ENCODE measurements at places on chromosomes 12 and 14.

GRCh38 chr14:40096968-40097367 lies 664.7 kb upstream of the FBXO33 start:
- no peak for DNase-seq

DNA sequence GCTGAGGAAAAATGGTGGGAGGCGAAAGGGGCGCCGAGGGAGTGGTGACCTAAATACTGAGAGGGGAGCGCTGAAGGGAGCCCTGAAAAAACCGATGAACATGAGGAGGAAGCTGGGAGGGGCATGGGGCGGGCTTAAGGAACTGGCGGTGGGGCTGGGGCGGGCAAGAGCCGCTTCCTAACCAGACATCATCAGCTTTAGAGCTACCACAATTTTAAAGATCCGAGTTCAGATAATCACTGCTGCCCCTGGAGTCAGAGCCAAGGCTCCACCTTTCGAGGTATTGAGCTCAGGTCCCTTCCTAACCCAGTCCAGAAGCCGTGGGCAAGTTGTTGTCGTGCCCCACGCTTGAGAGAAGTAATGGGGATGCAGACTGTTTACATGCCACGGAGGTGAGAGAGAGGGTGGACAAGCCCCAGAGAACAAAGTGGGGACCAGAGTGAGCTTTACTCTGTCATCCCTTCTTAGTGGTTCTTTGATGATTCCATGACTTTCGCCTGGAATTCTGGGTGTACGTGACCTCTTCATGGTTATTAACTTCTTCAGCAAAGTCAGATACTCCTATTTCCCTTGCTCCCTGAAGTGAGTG lies 393 bp downstream of the ORMDL2 start:
- DNase-seq = no peak

- no peak for DNase-seq
Measured at GRCh38 chr14:53190938-53191337, 37.8 kb upstream of the DDHD1 start.

- no peak for DNase-seq
Measured at GRCh38 chr12:87217491-87217890, 811.7 kb downstream of the C12orf50 start.

DNA sequence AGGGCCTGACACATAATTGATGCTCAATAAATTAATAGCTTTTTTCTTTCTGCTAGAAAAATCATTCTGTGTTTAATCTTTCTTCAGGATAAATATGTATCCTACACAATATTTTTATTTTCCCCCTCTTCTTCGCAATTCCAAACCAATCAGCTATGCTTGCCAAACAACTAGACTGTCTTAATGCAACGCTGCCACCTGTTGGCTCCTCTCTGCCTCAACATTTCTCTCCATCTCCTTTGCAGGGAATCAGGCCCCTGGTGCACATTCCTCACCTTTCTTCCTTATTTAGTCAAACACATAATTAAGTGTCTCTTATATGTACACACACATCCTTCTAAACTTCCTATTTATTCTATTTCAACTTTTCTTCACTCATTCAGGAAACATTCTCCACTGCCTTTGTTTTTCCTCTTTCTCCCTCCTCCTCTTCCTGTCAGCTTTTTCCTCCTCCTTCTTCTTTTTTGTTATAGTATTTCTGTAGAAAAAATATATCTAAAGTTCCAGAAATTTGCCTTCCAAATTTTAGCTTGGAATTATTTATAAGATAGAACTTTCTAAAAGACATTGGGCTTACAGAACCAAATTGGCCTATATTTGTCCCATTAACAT lies 406.0 kb downstream of the PRKD1 start:
- no peak for DNase-seq

DNA sequence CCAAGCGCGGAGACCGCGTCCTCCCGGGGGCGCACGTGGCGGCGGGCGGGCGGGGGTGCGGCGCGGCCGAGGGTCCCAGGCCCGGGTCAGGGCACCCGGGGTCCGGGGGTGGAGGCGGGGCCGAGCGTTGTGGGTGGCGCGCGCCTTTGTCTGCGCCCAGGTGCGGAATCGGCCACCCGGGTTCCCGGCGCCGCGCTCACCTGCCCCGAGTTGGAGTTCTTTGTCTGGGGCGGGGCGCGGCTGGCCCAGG lies 50.1 kb downstream of the LRCOL1 start:
- DNase-seq = no peak

GRCh38 chr14:44204061-44204835 lies 302.8 kb downstream of the FSCB start:
- no peak for DNase-seq

GRCh38 chr14:80055667-80056496 lies 155.4 kb downstream of the DIO2 start:
- DNase-seq = peak; percentile 38

- DNase-seq = no peak
Measured at GRCh38 chr12:106978035-106978800, 8.7 kb downstream of the MTERF2 start.

DNA sequence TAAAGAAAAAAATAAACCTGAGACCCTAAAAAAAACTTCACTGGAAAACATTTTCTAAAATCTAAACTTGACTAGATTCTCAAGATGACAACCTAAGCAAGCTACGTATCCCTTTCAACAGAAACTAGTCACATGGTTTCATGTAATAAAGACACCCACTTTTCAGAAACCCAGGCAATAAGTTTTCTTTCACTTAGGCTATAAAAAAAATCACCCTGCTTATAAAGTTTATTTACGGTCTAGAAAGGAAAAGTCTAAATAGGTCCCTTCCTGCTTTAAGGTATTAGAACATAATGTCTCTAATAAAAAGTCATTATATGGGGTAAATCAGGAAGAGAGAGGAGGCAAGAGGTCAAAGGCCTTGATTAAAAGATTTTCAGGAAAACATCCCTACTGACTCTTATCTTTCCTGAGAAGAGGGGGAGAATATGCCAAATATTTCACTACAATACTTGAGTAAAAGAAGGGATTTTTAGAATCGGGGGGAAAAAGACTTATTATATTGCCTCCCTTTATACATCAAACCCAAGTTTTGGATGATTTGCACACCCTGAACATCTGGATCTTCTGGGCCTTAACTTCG lies 9.5 kb downstream of the CLIP1 start:
- DNase-seq = no peak

- no peak for DNase-seq
Measured at GRCh38 chr14:98924046-98924445, 348.0 kb downstream of the BCL11B start.

DNA sequence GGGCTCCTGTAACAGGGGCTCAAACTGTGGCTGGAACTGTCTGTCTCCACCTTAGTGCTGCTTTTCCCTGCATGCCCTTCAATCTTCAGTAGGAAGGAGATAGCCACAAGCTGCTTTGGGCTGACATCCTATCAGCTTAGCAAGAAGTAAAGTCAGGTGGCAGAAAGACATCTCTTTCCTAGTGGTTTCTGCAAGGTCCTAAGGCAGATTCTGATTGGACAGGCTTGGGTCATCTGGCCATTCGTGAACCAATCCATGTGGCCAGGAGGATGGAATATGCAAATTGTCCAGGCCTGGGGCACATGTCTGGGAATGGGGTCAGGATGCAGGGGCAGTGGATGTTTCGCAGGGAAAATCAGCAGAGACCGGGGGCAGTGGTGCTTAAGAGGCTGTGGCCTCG lies 5.2 kb downstream of the RITA1 start:
- DNase-seq = no peak
